ENCODE measurements at places on chromosomes 2 and 18. TPM values are rescaled to one million over a fixed set of nuclear protein-coding genes. Genes with fewer than 3 reads are reported as not detected.
A peak's percentile ranks its signal among the peaks of the same experiment; 100 is the strongest.

Gene UGT1A5
- not detected for total RNA-seq

Gene DNER
- total RNA-seq: 4.2 TPM

Gene OXER1
- 0.42 TPM for total RNA-seq

Gene SPDYA
- 1.2 TPM for total RNA-seq

Gene PTPRN
- total RNA-seq: 6.6 TPM

Gene OTX1
- 0.26 TPM for total RNA-seq

Gene GPR17
- total RNA-seq: not detected

Gene NCK2
- 130 TPM for total RNA-seq

Gene PTRHD1
- total RNA-seq: 11.6 TPM

- no peak for DNase-seq
Observed at GRCh38 chr2:168118733-168119514, 128.5 kb downstream of the STK39 start.

GRCh38 chr2:187139469-187139868 lies 290.5 kb upstream of the ZSWIM2 start:
- no peak for DNase-seq

DNA sequence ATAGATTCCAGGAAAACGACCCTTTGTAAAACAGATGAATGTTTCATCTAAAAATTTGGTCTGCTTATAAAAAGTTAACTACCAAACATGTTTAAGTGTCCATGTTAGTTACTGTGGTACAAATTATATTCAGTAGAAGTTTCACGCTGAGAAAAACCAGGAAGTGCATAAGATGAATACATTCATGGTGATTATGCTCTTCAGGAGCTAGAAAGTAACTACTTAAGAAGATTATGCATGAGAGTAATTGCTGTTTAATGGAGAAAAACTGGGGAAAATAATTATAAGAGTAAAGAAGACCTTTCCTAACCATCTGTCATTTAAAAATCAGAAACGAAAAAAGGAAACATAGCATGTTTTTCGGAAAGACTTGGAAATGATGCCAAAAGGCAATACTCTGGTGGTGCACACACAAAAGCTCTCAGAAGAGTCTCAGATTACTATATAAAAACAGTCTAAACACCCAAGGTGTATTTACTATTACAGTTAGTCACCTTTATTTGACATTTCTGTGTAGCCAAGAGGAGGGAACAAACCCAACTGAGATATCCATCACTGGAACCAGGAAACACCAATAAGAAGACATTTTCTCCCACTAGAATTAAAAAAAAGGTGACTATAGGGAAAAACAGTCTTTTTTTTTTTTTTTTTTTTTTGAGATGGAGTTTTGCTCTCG lies 38.8 kb upstream of the METTL21A start:
- DNase-seq: no peak

DNA sequence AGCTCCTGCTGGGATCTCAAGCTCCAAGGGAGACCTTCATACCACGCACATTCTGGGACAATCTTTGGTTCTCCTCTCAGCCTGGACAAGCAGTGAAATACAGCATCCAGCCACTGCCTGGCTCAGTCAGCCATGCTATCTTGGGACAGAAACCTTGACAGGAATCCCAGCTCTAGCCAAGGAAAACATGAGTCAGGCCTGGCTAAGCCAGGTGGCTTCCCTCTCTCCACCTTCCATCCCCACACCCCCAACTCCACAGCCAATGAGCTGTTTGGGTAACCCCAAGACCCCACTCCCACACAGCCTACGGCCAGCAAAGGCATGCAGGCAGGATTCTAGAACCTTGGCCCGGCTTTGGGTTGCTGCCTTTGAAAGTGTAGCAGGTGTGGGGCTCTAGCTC lies 64.9 kb downstream of the MCFD2 start:
- DNase-seq: no peak

- no peak for DNase-seq
Observed at GRCh38 chr18:68177807-68178702, 536.9 kb downstream of the TMX3 start.

GRCh38 chr2:227890495-227891079 lies 19.2 kb downstream of the DAW1 start:
- no peak for DNase-seq

DNA sequence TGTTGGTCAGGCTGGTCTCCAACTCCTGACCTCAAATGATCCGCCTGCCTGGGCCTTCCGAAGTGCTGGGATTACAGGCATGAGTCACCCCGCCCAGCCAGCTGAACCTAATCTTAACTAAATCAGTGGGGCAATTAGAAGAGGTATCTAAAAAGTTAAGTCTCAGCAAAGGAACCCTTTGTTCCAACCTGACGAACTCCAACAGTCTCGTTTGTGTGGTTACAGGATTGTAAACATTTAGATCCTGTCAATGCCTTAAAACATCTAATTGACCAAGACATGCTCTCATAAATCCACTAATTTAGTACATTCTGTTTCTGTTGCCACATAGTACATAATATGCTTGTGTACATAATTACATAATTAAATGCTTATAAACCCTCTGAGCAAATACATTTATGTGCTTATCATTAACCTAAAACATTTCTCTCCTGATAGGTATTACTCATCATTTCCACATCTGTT lies 31.1 kb upstream of the STK39 start:
- no peak for DNase-seq

DNA sequence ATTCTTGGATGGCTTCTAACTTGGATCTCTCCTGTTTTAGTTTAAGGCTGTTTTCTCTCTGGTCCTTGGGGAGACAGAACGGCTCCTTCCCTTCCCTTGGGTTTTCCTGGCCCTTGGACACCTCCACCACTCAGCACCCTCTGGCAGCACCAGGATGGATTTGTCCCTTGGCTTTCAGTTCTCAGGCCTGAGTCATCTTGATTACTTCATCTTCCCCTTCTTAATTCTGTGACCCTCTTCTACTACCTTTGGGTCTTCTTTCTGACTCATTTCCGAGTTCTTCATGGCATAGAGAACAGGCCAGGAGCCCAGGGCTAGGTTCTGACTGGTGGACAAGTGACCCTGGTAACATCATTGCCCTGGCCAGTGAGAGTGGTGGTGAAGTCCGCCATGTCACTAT lies 14.9 kb downstream of the IGFBP2 start:
- no peak for DNase-seq

- no peak for DNase-seq
Observed at GRCh38 chr2:8576525-8577167, 105.2 kb upstream of the ID2 start.

- DNase-seq: peak; percentile 86
Observed at GRCh38 chr18:75128051-75128605, 80.8 kb downstream of the PTGR3 start.

DNA sequence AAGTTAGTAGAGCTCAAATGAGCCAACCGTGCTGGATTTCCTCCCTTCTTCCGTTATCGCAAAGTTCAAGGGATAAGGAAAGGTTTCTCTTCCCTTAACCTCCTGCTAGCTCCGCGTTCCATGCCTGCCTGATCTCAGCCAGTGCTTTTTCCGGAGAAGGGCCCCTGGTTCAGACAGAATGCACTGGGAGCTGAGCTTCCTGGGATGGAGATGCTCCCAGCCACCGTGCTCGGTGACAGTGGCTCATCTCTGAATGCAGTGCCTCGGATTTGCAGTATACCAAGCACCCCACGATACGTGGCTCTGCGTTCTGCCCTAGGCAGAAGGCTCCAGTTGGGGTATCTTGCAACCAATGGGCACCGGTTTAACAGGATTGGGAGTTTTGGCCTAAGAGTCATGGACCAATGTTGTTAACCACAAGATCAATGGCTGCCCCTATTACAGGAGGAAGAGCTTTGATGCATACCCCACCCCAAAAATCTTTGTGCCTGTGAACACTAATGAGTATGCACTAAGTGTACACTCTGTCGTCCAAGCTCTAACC lies 876 bp downstream of the CNTNAP5 start:
- no peak for DNase-seq

- DNase-seq: no peak
Observed at GRCh38 chr2:190698895-190699294, 50.0 kb downstream of the NAB1 start.

DNA sequence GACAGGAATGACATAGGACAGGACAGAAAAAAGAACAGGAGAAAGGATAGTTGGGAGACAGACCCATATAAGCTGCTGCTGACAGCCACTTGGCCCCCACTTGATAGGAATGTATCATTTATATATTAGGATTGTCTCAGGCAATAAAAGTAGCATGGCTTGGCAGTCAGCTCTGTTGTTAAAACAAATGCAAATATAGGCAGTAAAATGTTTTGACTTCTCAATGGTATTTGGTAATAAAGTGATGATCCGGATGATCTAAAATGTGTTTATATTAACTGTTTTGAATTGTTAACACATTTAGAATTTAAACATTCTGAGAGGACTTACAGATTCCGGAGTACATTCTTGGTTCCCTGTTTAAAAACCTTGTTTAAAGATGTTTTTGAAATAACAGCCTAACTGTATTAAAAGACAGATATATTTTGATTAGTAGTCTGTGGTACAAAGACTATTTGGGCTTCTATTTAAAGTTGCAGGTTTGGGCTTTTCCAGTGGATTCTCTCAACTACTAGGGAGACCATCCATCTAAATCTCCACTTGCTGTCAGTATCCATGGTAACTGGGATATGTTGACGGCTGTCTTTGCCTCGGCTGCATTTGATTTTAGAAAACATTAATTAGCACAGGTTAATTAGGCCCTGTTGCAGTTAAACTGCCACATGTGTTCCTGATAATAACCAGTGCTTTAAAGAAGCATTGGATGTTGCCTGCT lies 147.6 kb downstream of the ESCO1 start:
- no peak for DNase-seq

GRCh38 chr2:20642055-20642971 lies 8.6 kb downstream of the HS1BP3 start:
- peak; percentile 95 for DNase-seq

DNA sequence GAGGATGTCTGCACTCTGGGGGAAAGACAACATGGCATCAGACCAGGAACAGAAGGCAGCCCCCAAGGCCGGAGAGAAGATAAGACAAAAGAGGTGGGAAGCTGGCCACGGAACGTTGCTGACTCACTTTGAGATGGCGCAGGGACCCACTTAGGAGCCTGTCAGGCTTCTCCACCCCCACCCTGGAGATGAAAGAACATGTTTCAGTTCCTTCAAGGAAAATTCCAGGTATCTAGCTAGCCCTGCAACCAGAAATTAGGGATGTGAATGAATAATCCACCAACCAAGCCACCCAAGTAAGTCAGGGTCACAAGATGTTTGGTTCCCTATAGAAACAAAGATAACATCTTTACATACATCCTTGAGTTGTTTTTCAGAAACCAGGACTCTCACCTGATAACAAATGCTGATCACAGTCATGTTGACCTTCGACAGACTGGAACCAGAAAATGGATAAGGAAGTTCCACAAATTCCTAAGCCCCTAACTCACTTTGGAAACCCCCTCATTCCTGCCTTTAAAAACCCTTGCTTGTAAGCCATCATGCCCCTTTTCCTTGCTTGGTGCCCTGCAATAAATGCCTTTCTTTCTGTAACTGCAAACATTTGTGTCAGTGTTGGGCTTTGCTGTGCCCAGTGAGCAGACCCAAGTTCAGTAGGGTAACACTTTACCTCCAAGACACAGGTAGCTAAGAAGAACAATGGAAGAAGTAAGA lies 31.9 kb downstream of the PSTPIP2 start:
- DNase-seq: no peak

DNA sequence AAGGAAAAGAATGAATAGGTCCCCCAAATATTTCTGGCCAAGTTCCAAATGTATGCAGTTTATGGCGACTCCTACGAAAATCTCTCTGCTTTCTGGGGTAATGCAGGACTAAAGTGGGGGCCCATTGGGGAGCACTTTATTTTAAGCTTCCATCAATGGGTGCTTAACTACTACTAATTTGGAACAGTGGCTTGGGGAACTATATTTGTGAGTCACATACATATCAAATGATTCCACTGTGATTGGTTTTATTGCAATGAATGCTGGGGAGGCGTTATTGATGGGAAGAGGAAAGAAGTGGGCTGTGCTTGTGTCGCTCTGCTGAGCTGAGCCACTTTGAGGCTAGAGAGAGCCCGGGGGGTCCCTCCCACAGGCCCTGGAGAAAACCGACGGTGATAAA lies 560.4 kb upstream of the SALL3 start:
- DNase-seq: peak; percentile 87

DNA sequence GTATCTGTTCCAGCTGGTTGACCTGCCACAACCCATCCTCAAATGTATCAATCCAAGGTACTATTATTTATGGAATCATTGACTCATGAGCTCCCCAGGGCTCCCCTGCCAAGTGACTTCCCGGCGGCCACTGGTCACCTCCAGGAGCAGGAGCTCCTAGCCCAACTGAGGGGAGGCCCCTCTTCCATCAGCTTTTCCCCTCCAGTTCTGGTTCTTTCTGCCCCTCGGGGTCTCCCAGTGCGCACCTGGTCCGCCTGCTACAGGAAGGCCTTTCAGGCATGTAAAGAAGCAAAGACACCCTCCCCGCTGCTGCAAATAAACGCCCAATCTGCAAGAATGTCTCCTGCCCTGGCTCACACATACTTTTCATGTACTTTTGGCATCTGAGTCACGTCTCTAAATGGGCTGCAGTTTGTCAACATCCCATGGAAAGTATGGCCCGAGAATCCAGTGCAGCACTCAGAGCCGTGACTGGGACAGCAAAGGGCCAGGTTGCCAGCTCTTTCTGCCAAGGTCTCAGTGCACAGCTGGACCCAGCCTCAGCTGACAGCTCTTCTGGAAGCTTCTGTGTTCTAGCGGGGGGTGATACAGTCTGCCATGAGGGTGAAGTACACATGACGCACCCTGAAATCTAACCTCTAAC lies 41.4 kb downstream of the KLHL29 start:
- DNase-seq: no peak

GRCh38 chr2:85134255-85134895 lies 1.2 kb downstream of the TCF7L1 start:
- no peak for DNase-seq

DNA sequence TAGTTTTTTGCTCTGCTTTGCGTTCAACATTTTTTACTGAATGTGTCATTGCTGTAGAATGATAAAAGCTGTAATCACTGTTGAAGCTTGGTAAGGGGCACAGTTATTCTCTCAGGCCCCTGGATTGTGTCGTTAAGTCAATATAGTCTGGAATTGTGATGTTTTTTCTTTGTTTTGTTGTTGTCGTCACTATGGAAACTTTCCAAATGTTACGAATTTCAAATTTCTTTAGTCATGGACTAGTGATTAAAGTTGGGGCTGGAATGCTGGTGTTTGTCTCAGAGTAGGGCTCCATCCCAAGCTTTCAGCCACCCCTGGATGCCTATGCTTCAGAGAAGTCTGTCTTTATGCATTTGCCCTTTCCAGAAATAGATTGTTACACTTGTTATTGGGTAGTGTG lies 287.2 kb downstream of the CDH19 start:
- DNase-seq: no peak

GRCh38 chr2:238107525-238108422 lies 7.6 kb downstream of the ESPNL start:
- DNase-seq: no peak

GRCh38 chr2:16049406-16049805 lies 109.1 kb downstream of the MYCN start:
- no peak for DNase-seq

GRCh38 chr2:130370490-130370889 lies 14.6 kb downstream of the PTPN18 start:
- DNase-seq: peak; percentile 90

GRCh38 chr2:219929835-219930234 lies 302.4 kb downstream of the SLC4A3 start:
- peak; percentile 10 for DNase-seq

- no peak for DNase-seq
Observed at GRCh38 chr2:11396021-11396420, 51.6 kb upstream of the ROCK2 start.

All from esophagus muscularis mucosa (tissue), 4 donors.